ENCODE measurements at places on chromosomes 2 and 18.

GRCh38 chr2:230975927-230976326, 20.0 kb upstream of the SPATA3 start:
- no peak for DNase-seq

GRCh38 chr18:74897971-74898657, 300.4 kb downstream of the ZNF407 start:
- peak; percentile 8 for DNase-seq

DNA sequence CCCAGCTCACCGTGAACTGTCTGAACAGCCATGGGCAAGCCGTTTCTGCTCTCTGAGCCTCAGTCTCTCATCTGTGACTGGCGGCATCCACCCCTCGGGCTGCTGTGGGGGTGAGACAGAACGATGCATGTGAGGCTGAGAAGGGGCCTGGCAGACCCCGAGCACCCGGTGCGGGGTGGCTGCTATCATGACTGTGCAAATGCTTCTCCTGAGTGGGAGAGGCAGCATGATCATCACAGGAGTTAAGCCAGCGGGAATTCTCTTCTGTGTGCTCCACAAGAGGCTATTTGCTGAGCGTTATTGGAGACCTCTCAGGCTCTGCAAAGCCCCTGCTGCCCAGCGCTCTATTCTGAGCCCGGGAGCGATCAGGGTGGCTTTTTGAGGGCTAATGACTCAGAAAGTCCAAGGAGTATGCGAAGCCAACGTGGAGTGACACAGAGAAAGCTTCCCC, 45.8 kb upstream of the ID2 start:
- no peak for DNase-seq

GRCh38 chr2:104290566-104290891, 563.4 kb upstream of the POU3F3 start:
- peak; percentile 71 for DNase-seq

GRCh38 chr2:6914828-6915227, 2.4 kb upstream of the RNF144A start:
- no peak for DNase-seq

GRCh38 chr2:63790906-63791305, 50.8 kb upstream of the UGP2 start:
- peak; percentile 82 for DNase-seq

GRCh38 chr2:196160101-196160500, 11.3 kb downstream of the STK17B start:
- peak; percentile 88 for DNase-seq

DNA sequence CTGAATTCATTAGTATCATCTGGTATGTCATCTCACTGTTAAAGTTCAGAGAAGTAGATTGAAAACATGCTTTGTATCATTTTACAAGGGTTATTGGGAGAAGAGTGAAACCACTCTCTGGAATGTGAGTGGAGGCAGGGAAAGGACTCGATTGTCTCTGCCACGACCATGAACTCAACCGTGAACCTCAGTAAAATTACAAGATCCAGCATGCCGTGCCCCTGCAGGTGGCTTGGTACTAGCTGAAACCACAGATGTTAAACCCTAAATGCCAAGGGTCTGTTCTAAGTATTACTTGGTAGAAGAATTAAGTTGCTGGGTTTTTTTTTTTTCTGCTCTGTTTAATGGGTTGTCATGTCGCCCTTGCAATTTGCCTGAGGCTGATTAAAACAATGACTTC, 197.2 kb downstream of the MYO3B start:
- no peak for DNase-seq

GRCh38 chr2:105950521-105951383, 206.0 kb downstream of the NCK2 start:
- no peak for DNase-seq

GRCh38 chr2:225041851-225042799, at the start of gene DOCK10:
TSS of gene DOCK10 (minus strand) at chr2:225042468. CDS start at chr2:225042374, 94 bp downstream.
- peak; percentile 54 for DNase-seq

GRCh38 chr2:74146929-74147726, 584 bp downstream of the BOLA3 start:
- DNase-seq = peak; percentile 52

GRCh38 chr18:7902399-7902839, 335.3 kb downstream of the PTPRM start:
- DNase-seq = no peak

DNA sequence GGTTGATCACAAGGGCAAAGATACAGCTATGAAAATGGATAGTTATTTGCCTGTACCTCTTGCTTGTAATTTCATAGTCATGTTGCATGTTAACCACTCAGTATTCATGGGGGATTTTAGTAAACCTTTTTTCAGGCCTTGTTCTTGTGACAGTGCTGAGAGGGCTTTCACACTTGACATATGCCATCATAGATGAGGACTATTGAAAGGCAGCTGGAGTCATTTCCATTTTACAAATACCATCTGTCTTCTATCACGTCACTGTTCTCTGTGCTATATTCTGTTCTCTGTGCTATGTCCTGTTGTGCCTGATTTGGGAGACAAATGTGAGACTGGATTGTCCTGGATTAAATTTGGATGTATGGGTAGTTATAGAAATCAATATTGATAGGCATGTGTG, 131.7 kb downstream of the LYPD6B start:
- no peak for DNase-seq

DNA sequence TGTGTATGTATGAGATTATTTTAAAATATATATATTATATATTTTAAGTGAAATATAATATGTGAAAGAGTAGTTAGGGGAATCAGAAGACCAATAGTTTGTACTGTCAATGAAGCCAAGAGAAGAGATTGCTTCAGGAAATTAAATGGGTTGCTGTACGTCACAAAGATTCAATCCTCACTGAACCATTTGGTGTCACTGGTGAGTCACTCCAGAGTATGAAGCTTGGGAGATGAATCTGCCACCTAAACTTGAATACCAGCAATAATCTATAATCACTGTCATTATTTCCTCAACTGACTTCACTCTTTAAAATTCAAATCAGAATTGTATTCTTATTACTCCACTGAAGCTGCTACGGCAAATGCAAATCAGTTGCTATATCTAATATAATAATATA, 41.9 kb upstream of the SCN9A start:
- peak; percentile 37 for DNase-seq

- peak; percentile 7 for DNase-seq
These were observed 145.4 kb downstream of the RTN4 start for GRCh38 chr2:54904836-54905235.

DNA sequence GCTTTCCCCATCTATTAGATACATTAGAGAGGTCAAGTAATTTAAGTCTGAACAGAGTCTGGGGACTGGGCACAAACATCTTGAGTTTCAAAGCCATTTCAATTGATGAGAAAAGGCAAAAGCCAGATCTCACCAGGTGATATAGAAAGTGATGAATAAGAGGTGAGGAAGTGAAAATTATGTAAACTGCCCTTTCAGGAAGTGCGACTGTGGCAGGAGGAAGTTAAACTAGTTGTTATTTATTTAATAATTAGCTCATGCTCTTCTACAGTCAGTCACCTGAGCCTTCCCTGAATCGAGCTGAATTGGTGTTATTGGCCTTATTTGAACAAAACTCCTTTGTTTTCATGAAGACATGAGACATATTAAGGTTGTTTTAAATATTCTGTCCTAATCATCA, 115.1 kb downstream of the CDH20 start:
- no peak for DNase-seq

DNA sequence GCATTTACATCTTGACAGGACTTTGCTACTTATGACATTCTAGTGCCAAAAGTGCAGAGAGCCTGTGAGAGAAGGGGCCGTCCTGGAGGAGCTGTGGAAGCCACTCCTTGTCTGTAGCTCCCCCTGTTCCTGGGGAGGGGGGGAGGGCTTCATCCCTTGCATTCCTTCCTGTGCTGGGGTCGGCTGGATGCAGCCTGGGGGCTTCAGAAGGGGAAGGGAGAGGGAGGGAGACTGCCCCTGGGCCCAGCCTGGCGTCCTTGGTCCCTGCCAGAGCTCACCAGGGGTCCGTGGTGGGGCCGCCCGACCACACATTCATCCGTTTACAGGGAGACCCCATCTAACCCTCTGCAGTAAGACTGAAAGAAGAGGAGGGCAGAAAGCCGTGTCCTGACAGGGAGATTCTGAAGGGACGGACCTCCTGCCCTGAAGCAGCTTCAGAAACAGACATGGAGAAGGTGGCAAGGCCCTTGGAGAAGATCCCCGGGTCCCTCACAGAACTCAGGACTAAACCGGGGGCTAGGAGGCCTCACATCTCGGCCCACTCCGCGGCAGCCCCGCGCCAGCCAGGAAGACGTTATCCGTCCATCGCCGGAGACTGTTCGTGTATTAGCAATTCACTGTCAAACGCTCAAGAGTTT, 258.3 kb upstream of the SALL3 start:
- DNase-seq = no peak

DNA sequence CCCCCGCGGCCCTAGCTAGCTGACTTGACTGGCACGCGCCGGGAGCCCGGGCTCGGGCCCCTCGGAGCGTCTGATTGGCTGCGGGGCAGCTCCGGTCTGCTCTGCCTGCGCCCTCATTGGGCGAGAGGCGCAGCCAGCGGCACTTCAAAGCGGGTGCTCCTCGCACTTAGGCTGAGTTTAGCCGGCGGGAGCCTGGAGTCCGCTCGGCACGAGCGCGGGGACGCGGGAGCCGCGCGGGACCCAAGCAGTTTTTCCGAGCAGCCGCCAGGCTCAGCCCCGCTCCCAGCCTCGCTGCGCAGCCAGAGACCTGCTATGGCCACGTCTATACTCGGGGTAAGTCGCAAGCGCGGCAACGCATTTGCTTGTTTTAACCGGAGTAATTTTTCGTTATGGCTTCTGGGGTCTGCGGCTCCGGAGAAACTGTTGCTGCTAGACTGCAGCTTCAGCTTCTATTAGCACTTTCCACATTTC, at the start of gene SP9:
TSS of gene SP9 (plus strand) at position 174 of the 471 bp plus-strand sequence. CDS start at position 313, 139 bp downstream.
- DNase-seq = no peak

DNA sequence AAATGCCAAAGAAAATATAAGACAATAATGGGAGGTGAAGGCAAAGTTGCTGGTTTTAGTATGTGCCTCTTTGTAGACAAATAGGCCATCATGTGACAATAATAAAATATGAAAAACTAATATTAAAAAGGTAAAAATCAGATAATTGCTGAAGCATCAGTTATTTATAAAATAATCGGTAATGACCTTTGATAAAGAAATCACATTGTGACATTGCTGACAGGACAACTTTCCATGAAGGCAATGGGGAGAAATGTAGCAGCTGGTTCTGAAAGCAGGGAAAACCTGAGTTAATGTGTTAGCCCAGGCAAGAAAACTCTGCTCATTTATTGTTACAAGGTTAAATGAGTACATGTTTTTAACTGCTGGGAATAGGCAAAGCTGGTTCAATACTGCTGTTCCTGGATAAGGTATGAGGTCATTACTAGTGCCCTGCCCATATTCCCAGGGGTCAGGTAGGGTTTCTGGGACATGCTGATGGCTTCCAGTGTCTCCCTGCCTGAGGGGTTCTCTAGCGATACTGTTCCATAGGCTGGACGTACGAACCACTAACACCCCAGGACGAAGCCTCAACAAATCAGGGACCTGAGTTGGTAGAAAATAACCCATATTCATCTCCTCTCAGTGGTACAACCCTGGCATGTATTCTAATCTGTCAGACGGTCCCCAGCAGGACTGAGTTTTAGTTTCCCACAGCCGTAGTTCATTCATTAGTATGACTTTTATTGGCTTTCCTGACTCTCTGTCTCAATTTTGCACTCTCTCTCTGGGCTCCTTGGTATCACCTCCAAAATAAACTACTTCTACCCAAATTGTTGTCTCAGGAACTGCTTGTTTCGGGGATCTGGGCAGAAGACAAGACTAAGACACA, 355.9 kb downstream of the TXNL1 start:
- DNase-seq = no peak

- peak; percentile 6 for DNase-seq
These were observed 166.8 kb downstream of the TPGS2 start for GRCh38 chr18:36661999-36662398.

- peak; percentile 95 for DNase-seq
These were observed 18.0 kb downstream of the MBP start for GRCh38 chr18:77114415-77115191.

GRCh38 chr2:97699765-97700444, 13.5 kb upstream of the ZAP70 start:
- peak; percentile 66 for DNase-seq

DNA sequence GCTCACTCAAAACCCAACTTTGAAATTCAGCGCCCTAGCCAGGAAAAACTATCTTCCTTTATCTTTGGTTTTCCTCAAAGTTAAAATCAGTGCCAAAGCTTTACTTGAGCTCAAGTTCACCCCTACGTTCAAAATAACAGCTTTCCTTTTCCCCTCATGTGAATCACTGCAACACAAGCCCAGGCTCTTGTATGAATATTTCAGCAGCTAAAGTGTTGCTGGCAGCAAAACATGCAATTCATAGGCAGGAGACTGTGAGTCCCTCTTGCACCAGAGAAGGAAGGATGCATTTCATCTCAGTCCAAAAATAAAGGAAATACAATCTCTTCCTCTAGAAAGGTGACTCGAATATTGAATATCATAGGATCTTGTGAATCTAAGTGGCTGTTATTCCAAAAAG, 461.3 kb upstream of the SOX11 start:
- DNase-seq = no peak

DNA sequence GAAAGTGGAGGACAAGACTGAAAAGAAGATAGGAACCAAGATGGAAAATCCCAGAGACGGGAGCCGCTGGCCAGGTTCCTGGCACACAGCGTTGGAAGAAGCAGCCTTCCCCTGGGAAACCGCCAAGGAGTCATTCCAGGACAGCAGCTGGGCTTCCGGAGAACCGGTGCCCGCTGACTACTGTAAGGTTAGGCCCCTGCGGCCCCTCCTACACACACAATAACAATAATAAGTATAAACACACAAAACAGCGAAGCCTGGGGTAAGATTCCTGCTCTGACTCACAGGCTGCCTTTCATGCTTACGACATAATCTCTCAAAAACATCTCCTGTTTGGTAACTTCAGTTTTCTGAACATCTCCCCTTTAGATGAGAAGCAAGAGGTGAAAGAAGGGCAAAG, 28.1 kb upstream of the MYCN start:
- no peak for DNase-seq

GRCh38 chr2:138600732-138601457, 99.3 kb downstream of the SPOPL start:
- peak; percentile 56 for DNase-seq

DNA sequence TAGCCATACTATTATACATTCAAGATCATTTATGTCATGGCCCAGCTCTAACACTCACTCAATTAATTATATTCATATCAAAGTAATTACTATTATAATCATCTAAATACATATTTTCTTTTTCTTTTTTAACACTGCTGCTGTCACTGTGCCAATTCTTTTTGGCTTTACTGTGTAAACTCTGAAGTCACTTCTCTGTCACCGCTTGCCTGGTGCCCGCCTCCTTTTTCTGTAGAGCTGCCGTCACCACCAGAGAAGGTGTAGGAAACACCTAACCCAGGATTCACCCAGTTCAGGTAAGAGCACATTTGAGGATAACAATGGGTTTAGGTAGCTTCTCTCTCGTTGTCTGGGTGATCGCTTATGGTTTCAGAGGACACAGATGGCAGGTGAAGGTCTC, 93.3 kb downstream of the AOX1 start:
- DNase-seq = no peak

GRCh38 chr18:23964282-23965238, 50.0 kb upstream of the TTC39C start:
- DNase-seq = peak; percentile 78

- no peak for DNase-seq
These were observed 56.7 kb upstream of the LYPD6B start for GRCh38 chr2:148981781-148982180.

GRCh38 chr2:15984368-15985255, 44.3 kb downstream of the MYCN start:
- no peak for DNase-seq

- no peak for DNase-seq
These were observed 25.7 kb downstream of the CCBE1 start for GRCh38 chr18:59671551-59671950.

GRCh38 chr2:240287011-240287410, 146.6 kb upstream of the OTOS start:
- DNase-seq = no peak
